ENCODE measurements at places on chromosomes 1 and 21.

DNA sequence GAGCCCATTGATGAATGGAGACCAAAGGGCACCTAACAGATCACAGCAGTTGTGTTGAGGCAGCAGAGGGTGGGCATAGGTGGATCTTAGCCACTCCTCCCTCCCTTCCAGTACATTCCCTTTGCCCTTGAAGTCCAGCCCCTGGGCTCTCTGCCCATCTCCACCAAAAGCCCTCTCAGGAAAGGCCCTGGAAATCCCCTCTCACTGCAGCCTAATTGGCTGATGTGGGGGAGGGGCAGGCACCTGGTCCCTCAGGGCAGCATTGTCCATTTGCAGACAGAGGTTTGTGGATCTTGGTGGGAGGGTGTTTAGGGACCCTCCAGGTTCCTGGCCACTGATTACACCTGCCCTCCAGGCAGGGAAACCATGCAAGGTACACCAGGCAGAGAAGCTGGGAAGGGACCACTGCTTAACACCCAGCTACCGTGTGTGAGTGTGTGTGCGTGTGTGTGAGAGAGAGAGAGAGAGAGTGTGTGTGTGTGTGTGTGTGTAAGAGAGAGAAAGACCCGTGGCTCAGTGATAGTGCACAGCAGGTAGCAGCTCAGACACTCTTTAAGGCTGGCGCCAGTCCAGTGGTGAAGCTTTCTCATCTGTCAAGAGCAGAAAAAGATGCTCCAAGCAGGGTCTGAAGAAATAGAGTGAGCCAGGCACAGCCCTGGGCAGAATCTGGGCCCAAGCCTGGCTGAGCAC, 71.1 kb downstream of the MATN1 start:
- DNase-seq = no peak

DNA sequence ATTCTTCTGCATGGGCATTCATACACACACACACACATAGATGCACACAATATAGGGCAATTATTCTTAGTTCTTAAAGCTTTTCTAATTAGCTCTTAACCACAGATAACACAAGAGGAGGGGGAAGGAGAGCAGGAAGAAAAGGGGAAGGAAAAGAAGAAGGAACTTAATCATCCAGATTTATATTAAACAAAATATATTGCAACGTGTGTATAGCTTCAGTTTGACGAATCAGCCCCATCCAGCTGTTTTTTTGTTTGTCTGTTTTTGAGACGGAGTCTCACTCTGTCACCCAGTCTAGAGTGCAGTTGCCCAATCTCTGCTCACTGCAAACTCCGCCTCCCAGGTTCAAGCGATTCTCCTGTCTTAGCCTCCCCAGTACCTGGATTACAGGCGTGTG, 21.7 kb upstream of the ANKRD13C start:
- no peak for DNase-seq

GRCh38 chr1:24090736-24091135, 21.2 kb downstream of the MYOM3 start:
- DNase-seq = no peak

DNA sequence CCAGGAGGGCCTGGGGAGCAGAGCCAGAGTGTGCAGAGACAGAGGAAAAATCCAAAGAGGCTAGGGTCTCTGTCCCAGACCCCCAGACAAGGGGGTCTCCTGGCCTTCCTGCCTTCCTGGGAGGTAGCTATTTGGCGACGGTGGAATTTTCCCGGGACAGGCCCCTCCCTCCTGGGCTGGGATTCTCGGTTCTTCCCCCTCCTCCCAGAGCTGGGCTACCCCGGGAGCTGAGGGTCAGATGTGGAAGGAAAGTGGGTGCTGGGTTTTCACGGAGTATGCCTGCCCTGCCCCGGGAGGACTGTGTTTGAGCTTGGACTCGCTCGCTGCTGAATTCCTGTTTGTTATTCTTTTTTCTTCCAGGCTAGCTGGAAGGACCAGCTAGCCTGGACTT, 759 bp downstream of the AMPD2 start:
- no peak for DNase-seq

GRCh38 chr1:62682531-62682930, 5.7 kb downstream of the DOCK7 start:
- DNase-seq = no peak

- no peak for DNase-seq
Measured at GRCh38 chr1:9400425-9401079, 107.9 kb downstream of the SPSB1 start.

GRCh38 chr21:40863839-40864238, 16.9 kb upstream of the DSCAM start:
- DNase-seq = no peak

DNA sequence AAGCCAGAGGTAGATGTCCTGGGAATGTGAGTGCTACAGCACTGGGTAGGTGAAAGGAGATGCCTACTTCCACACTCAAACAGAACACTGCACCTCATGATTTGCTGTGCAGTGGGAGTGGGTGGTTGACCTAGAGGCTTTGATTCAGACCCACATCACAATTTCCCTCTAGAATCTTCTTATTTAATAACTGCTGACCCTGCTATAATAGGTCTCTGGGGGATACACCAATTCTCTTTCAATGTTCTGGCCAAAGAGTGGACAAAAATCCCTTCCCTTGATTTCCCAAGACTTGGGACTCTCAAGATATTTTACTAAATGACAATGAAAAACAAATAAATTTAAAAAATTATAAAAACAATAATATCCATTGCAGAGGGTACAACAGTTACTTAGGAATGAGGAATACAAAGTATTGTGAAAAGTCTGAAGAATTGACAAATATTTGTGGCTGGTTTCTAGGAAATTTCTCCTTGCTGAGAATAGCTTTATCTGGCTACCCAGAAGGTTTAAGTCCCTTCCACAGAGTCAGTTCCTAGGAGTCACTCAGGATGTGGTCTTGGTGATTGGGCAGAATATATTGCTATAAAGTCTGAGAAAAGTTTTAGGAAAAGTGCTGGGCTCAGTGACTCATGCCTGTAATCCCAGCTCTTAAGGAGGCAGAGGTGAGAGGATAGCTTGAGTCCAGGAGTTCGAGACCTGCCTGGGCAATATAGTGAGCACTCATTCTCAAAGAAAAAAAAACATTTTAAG, 2.4 kb upstream of the FCGR2A start:
- no peak for DNase-seq

DNA sequence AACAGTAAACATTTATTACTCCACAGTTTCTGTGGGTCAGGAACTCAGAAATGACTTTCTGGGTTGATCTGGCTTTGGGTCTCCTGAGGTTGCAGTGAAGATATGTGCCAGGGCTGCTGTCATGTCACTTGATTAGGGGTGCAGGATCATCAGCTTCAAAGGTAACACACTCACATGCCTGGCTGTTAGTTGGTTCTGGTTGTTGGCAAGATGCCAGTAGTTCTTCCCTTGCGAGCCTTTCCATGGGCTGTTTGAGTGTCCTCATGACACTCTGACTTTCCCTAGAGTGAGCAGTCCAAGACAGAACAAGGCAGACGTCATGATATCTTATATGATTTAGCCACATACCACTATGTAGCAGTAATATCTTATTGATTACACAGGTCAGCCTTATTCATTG, 1.8 kb downstream of the SWT1 start:
- DNase-seq = no peak

GRCh38 chr1:171623651-171624331, 1.7 kb downstream of the MYOCOS start:
- no peak for DNase-seq

- no peak for DNase-seq
Measured at GRCh38 chr21:43703035-43703880, 15.7 kb upstream of the PDXK start.

- no peak for DNase-seq
Measured at GRCh38 chr1:5448486-5448885, 543.7 kb downstream of the NPHP4 start.

DNA sequence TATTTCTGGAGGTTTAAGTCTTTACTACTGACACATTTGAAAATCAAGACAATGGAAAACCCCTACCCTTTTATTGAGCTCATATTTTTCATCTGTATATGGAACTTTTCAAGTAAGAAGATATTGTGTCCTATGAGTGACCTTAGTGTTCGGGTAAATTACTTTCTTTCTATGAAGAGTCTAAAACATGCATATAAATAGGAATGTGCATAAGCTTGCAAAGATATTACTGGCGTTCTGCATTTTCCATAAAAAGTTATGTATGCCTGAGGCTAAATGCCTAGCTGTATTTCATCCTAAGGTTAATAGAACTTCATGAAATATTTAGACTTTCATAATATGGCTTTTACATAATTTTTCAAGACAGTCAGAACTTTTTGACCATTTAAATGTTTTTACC, 495.8 kb upstream of the ADAMTS5 start:
- no peak for DNase-seq

GRCh38 chr21:33642896-33643657, 776 bp downstream of the ITSN1 start:
- peak; percentile 3 for DNase-seq
